ENCODE measurements at places on chromosomes 2 and 18.

DNA sequence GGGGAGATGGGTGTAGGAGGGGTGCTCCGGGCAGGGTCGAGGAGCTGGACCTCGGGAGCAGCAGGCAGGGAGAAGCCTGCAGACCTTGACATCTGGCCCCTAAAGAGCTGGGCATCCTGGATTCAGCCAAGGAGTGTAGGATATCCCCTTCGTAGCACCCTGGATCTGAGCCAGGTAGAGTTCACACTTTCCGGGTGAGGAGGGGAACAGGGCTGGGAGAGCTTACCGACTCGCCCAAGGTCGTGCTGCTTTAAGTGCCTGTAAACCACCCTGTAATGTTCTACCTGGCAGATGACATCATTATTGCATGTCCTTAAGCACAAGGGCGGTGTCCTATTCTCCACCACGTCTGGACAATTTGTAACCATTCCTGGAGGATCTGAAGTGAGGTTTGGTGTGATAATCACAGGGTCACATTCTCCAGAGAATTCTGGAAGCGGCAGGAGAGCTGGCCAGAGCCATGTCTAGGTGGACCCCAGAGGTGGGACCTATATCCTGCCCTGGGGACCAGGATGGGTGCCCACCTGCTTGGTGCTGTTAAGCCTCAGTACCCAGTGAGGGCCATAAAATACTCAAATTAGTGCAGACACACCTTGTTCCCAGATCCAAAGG lies 14.6 kb downstream of the ITM2C start:
- no peak for DNase-seq

- no peak for DNase-seq
Observed at GRCh38 chr2:86789687-86790133, 1.0 kb downstream of the CD8A start.

DNA sequence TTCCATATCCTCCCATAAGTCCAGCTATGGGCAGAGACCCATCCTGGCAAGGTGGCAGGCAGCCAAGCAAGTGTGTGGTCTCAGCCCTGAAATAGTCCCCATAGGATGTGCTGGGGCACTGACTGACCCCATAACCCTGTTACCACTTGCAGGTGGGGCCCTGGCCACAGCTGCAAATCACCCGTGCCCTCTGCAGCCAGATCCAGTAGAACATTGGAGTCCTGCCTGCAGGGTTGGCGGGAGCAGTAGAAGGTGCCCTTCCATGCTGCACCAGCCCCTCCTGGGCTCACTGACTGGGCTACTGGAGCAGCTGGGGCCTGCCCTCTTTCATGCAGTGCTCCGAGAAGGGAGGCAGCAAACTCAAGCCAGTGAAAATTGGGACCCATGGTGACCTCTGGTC lies 112.6 kb upstream of the MCFD2 start:
- DNase-seq: no peak

DNA sequence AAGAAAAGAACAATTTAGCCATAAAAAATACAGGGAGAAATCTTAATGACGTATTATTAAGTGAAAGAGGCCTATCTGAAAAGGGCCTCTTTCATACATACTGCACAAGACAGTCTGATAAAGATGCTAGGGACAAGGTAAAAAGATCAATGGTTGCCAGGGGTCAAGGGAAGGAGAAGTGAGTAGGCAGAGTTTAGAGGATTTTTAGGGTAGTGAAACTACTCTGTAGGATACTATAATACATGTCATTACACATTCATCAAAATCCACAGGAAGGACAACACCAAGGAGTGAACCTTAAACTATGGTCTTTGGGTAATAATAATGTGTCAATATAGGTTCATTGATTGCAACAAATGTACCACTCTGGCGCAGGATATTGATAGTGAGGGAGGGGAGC lies 289.3 kb downstream of the FSIP2 start:
- DNase-seq: no peak

DNA sequence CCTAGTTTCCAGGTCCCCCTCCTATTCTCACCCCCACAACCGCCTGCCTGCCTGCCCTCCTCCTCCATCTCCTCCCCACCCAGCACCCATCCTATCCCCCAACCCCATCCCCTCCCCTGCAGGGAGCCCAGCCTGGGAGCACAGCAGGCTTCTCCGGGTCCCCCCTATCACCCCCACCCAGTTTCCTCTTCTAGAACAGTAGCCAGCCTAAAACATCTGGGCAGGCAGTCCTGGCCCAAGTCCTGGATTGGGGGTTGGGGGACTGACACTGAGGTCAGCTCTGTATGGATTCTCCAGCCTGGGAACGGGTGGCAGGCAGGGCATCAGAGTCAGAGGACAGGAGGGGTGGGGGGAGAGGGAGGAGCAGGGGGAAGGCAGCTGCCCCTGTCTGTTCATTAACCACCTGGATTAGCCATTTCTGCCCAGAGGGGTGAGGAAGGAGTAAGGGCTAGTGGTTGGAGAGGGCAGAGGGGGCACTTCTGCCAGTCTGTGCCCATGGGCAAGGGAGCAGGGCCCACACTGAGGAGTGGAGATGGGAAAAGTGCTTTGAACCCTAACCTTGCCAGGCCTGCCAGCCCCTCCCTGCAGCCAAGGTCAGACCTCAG lies 60.0 kb downstream of the TNS1 start:
- no peak for DNase-seq

DNA sequence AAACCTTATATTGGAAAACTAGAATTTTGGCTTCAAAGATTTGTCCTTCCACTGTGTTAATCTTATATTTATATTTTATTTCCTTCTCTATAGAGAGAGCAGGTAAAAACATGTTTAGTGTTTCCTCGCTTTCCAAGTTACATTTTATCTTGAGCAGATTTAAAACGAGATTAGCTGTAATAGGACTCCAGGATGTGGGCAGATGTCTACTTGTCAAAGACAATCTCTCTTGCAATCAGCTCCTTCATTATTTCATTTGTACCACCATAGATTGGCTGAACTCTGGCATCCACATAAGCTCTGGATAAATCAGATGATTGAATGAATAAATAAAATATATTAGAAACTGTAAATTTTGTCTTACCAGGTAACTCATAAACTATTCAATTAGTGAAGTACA lies 17.5 kb upstream of the KANSL1L start:
- no peak for DNase-seq
